ENCODE measurements at places on chromosomes 6 and 20. TPM values are rescaled to one million over a fixed set of nuclear protein-coding genes. Genes with fewer than 3 reads are reported as not detected.

- no peak for DNase-seq
Measured at GRCh38 chr6:126352514-126352913, 12.6 kb downstream of the CENPW start.

DNA sequence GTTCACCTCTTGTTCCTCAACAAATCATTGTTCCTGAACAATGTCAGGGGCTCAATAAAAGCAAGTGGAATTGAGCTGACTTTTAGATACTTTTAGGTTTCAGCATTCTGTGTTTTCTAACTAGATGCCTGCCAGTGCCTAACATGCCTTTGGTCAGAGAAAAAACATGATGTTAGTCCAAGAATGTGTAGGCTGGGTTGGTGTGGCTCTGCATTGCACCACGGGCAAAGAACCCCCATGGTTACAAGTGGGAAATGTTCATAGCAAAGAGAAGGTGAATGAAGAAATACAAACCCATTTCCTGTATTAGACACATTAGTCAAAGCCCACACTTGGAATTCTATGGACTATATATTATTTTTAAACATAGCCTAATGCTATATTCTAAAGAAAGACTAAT lies 193.3 kb downstream of the TMEM200A start:
- DNase-seq, result no peak

- peak; percentile 29 for DNase-seq
Measured at GRCh38 chr6:37619641-37620040, 78.0 kb downstream of the MDGA1 start.

DNA sequence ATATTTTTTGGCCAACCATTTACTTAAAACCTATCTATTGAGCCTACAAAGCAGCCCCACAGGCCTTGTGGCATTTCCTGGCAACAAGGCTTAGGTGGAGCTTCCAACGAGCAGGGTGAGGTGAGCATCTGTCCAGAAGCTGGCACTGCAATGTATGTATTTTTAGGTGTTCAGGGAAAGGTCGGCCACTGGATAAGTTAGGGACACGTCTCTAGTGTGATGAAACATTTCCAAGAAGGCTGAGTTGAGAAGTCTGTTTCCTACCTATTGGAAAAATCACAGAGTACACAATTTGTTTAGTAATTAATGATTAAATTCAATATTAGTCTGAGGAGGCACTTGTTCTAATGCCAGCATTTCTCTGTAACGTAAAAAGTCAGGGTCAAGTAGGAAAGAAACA lies 17.8 kb upstream of the RCAN2 start:
- no peak for DNase-seq

DNA sequence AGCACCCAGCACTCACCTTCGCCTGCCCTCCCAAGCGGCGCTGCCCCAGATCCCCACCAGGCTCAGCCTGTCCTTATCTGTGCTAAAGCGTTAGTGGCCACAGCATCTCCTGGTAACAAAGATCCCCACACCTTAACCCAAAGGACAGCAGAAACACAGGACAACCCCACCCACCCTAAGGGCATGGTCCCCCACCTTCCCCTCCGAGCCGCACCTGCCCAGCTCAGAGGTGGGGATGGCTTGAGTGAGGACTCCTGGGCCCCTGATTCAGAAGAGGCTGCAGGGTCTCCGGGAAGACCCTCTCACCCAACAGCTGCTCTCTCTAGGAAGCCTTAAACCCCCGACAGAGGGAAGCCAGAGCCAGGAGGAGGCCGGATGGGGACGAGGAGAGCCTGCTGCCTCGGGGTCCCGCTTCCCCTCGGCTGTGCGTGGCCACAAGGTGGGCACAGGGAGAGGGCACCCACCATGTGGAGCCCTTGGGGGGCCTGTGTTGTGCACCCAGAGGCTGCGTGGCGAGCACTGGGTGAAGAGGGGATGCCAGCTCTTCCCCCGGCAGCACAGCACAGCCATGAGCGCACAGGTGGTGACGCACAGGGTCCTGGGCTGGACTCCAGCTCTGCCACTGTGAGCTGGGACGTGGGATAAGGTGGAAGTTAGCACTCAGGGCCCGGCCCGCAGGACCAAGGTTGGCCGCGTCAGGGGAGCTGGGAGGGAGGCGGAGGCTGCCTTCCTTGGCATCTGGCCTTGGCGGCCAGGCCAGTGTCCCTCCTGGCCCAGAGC lies 31.9 kb upstream of the MRGBP start:
- no peak for DNase-seq

- DNase-seq, result peak; percentile 99
Measured at GRCh38 chr20:34558320-34559218, at the start of gene MAP1LC3A. TSS of gene MAP1LC3A (plus strand) at chr20:34558718. CDS start at chr20:34558869, 151 bp downstream.

DNA sequence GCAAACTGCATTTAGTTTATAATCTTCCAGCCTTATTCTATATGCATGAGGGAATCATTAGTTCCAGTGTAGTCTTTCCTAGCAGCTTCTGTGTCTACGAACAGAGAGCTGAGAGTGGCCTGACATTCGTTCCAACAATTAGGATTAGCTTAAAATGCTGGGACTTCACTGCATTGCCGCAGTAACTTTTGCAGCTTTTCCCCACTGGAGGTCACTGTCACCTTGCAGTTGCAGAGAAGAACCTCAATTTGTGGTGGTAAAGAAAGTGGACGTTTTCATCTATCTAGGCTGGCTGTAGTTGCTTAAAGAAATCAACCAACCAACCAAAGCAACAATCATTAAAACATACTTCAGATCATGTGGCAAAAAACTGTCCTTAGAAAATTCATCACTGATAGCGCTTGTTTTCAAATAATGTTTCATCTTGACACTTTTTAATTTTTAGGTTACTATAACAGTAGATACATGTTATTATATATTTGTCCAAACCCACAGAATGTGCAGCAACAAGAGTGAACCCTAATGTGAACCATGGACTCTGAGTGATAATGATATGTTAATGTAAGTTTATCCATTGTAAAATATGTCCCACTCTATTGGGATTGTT lies 12.2 kb downstream of the MYLK4 start:
- DNase-seq, result no peak

DNA sequence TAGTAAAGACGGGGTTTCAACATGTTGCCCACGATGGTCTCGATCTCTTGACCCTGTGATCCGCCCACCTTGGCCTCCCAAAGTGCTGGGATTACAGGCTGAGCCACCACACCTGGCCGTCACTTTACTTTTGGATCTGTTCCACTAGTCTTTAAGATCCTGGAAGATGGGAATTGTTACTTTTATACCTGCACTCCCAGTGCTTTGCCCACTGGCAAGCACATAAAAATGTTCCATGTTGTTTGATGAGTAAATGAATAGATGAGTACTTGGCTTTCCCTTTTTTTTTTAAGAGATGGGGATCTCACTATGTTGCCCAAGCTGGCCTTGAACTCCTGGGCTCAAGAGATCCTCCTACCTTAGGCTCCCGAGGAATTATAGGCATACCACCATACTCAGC lies 84.8 kb upstream of the SASH1 start:
- DNase-seq, result no peak

ZNF391 gene
- 4.6 TPM for total RNA-seq

GRCh38 chr6:1604158-1605003 lies 5.3 kb upstream of the FOXC1 start:
- peak; percentile 66 for DNase-seq

RSPH4A gene
- under 0.01 TPM for total RNA-seq

GRCh38 chr6:149327638-149328037 lies 10.1 kb downstream of the TAB2 start:
- DNase-seq, result no peak

GRCh38 chr20:16284385-16285100 lies 288.7 kb downstream of the KIF16B start:
- no peak for DNase-seq

FAM83C gene
- not detected for total RNA-seq

DNA sequence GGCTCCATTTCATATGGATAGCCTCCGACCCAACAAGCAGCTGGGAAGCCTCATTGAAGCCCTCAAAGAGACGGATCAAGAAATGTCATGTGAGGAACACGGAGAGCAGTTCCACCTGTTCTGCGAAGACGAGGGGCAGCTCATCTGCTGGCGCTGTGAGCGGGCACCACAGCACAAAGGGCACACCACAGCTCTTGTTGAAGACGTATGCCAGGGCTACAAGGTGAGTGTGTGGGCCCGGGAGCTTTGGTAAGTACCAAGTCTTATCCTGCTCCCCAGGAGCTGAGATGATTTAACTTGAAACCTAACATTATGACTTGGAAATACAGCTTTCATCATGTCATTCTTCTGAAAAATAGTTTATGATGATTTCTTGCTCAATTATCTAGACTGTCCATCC lies 4.1 kb downstream of the TRIM38 start:
- DNase-seq, result no peak

- no peak for DNase-seq
Measured at GRCh38 chr6:157768304-157768703, 54.7 kb upstream of the SNX9 start.

GRCh38 chr6:143396497-143397226 lies 53.8 kb downstream of the ADAT2 start:
- DNase-seq, result no peak

DNA sequence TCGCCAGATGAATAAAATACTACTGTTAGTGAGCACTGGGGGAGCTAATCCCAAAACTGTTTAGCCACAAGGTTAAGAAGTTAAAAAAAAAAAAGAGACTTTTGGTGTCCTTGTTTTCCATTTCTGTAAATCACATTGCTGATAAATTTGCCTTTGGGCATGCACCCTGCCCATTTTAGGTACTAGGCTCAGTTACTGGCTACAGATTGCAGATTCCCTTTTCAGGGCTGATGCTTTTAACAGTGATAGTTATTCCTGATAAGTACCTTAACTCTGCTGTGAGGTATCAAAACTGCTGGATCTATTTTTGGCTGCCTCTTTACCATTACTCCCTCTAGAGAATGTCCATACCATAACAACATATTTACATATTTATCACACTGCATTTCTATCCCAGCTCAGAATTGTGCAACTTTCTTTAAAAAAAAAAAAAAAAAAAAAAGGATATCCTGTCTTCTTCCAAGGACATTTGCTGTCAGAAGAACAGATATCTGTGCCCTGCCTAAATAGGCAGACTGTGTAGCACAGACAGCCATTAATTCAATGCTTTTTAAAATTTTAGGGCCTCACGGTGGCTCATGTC lies 94.5 kb downstream of the SSR1 start:
- DNase-seq, result no peak

All from sigmoid colon (tissue), 7 donors.